GM13977 (cell line): ENCODE measurements at places on chromosomes 3 and 15.

- no peak for DNase-seq
Observed at GRCh38 chr3:33250712-33251111, 26.5 kb upstream of the FBXL2 start.

- no peak for DNase-seq
Observed at GRCh38 chr15:52636459-52636858, 42.7 kb downstream of the ATOSA start.

- DNase-seq = no peak
Observed at GRCh38 chr3:71646971-71647370, 63.4 kb upstream of the FOXP1 start.

- DNase-seq = no peak
Observed at GRCh38 chr3:151200586-151200985, 2.4 kb downstream of the GPR171 start.

DNA sequence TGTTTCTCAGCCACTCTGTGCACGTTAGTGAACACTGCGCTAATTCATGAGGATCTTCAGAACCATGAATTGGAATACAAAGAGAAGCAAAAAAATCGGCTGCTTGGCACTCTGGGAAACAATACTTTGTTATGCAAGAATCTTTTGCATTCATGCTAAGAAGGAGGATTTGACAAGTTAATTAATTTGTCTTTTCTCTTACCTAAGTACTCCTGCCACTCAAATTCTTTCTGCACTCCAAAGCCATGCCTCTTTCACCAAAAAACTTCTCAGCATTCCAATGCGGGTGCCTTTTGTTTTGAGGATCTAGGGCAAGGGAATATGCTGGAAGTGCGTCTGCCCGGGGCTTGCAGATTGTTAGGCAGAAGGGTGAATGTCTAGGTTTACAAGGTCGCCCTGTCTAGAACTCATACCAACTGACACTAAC, 11.3 kb upstream of the KAT2B start:
- DNase-seq = no peak

GRCh38 chr3:105865867-105866350, 2.9 kb downstream of the CBLB start:
- DNase-seq = no peak

- DNase-seq = no peak
Observed at GRCh38 chr3:61646851-61647525, 85.6 kb downstream of the PTPRG start.

DNA sequence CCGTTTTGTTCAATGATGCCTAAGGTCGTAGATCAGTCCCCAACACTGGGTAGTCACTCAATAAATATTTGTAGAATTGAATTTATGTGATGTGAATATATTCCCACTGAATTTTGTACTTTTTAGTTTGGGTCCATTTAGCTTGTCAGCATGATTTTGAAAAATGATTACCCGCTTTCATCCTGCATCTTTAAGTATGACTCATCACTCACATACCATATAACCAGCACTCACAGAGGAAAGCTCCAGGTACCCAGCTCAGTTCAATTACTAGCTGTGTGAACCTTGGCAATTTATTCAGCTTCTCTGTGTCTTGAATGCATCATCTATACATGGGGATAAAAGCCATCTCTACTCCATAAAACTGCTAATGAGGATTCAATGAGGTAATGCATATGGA, 2.2 kb upstream of the MLF1 start:
- DNase-seq = no peak

GRCh38 chr3:64395490-64395889, 170.2 kb upstream of the PRICKLE2 start:
- DNase-seq = no peak

GRCh38 chr3:99332718-99333117, 305.7 kb upstream of the COL8A1 start:
- DNase-seq = no peak

DNA sequence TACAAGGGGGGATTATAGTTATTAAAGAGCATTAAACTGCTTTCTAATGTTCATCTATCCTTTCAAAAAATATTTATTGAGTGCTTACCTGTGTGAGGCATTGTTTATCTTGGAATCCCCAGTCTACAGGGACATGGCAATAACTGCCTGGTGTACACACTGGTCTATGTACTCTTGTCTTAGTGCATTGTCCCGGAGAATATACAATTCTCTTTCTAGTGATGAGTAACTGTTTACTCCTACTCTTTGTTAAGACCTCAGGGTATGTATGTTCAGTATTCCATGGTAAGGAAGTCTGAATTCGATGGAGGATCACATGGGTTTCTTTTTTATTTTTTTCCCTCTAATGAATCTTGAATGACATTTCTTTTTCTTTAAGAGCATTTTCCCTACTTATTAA, 772.4 kb upstream of the NR2F2 start:
- DNase-seq = no peak

GRCh38 chr15:49495993-49496753, 73.1 kb downstream of the FGF7 start:
- DNase-seq = no peak

DNA sequence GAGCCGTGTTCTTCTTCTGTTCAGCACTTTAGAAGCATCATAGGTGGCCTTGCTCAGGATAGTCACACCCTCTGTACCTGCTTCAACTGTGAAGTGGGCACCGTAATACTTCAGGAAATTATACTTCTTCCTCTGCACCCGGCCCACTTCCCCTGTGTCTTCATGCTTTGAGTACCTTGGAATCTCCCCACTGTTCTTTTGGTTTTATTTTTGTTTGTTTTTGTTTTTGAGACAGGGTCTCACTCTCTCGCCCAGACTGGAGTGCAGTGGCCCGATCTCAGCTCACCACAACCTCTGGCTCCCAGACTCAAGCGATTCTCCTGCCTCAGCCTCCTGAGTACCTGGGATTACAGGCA, 1.7 kb downstream of the P2RY14 start:
- DNase-seq = no peak

DNA sequence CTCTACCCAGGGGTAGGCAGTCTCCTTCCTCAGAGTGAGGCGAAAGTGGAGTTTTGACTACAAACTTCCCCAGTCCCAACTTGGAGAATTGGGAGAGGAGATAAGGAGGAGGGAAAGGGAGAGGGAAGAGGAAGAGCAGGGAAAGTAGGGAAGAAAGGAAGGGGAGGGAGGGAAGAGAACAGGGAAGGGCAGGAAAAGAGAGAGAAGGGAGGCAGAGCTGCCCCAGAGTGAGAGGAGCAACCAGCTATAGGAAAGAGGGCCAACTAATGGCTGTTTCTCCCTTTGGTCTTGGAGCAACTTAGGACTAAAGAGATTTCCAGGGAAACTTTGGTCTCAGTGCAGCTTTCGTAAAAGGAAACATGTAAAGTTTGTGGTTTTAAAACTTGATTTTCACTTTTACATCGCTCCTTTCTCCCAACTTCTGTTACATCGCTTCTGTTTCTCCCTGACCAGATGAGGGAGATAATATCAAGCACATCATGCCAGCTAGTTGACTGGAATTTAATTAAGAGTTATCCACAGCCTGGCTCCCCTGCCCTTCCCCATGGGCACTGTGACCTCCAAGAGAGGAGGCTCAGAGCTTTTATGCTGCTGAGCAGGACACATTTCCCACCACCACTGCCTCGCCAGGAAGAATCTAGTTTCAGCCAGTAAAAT, 1.4 kb downstream of the CA12 start:
- DNase-seq = no peak

- DNase-seq = no peak
Observed at GRCh38 chr3:188693435-188693834, 478.3 kb upstream of the TPRG1 start.

GRCh38 chr3:112979244-112979832, 4.4 kb upstream of the CD200R1 start:
- no peak for DNase-seq

GRCh38 chr15:77493324-77493907, 72.7 kb downstream of the HMG20A start:
- DNase-seq = peak; percentile 45

- no peak for DNase-seq
Observed at GRCh38 chr3:178198329-178198728, 337.9 kb upstream of the KCNMB2 start.

- no peak for DNase-seq
Observed at GRCh38 chr15:88016406-88016805, 240.1 kb downstream of the NTRK3 start.

DNA sequence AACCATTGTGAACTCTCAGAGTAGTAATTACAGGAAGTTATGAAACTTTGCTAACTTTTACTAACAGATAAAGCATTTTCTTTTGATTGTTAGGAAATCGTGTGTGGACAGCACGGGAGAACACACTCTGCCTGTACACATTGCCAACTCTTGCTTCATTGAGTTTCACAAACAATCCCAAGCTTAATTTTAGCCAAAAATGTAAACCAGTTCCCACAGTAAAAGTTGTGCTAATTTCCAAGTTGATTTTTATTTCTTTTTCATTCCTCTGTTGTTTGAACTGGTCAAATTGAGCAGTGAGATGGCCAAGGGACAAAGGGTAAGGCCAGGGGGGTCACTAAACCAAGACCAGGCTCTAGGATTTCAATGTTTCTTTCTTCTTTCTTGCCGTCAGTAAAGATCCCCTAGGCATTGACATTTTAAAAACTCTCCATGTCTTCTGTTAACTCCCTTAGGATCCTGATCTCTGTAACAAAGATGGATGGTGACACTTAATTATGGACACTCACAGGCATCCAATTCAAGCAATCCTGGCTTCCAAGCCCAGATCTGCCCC, 414.9 kb downstream of the RBMS3 start:
- no peak for DNase-seq

DNA sequence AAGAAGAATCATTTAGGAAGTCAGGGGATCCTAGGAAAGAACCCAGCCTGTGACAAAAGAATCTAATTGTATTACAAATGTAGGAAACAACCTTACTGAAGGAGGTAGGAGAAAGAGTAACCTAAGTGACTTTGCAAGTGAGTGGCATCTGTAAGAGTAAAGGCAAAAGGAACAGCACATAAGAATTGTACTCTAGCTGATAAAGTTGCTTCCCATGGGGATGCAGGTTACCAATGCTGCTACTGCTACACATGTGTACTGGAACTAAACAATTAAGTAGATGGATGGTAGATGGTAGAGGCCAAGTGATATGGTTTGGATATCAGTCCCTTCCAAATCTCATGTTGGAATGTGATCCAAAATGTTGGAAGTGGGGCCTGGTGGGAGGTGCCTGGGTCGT, 60.8 kb downstream of the OSBPL10 start:
- DNase-seq = no peak

DNA sequence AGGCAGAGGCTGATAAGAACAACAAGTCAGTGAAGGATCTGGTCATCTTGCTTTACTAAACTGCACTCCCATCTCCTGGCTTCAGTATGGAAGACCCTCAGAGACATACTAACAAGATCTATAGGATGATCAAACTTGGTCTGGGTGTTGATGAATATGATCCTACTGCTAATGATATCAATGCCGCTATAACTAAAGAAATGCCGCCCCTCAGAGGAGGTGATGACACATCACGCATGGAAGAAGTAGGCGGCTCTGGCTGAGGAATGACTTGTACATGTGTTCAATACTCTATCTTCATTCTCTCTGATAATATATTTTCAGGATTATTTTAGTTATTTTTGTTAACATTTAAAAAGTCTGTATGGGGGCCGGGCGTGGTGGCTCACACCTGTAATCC, 17.5 kb upstream of the EIF2B5 start:
- DNase-seq = no peak

DNA sequence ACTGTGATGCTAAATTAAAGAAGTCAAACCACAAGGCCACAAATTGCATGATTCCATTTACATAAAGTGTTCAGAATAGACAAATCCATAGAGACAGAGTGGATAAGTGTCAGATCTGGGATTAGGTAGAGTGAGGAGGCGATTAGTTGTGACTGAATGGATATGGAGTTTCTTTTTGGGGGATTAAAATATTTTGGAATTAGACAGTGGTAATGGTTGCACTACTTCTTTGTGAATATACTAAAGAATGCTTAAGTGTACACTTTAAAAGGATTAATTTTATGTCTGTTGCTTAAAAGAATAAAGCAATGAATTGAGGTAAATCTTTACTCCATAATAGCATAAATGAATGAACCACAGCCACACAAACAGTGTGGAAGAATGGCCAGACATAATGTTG, 175.5 kb upstream of the CADM2 start:
- DNase-seq = no peak

- no peak for DNase-seq
Observed at GRCh38 chr15:45904019-45904418, 269.2 kb downstream of the SQOR start.

GRCh38 chr3:96266395-96267190, 547.8 kb upstream of the EPHA6 start:
- no peak for DNase-seq

GRCh38 chr3:132220986-132221385, 96.2 kb upstream of the ACP3 start:
- DNase-seq = no peak

DNA sequence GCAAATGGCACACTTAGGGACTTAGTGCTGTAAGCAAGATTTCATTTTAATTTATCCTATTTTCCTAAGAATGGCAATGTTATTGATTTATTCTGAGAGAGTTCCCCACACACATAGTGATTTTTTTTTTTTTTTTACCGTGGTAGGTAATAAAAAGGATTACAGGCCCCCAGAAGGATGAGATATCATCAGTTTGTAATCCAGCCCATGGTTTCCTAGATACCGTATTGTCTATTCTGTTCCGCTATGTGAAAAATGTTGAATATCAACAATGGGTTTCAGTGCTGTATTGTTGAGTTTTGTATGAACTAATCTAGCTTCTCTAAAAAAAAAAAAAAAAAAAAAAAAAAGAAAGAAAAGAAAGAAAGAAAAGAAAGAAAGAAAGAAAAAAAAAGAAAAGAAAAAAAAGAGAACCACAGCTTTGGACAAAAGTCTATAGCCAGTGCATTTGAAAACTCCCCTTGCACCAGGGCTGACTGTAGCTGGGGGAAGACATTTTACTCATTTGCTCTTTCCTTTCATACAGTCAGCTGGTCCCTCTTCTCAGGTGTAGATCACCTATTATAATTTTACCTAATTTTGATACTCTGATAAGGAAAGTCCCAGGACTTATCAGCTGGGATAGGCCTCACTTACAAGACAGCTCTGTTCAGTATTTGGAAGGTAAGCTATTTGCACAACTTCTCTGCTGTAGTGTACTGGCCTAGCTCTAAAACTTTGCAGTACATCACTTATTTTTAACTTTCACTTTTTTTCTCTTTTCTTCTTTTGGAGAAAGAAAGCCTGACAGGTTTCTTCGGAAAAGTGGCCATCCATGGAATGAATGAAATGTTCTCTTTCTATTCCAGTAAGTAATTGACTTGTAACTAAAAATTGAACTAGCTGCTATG, 101.4 kb upstream of the SOX2 start:
- no peak for DNase-seq

DNA sequence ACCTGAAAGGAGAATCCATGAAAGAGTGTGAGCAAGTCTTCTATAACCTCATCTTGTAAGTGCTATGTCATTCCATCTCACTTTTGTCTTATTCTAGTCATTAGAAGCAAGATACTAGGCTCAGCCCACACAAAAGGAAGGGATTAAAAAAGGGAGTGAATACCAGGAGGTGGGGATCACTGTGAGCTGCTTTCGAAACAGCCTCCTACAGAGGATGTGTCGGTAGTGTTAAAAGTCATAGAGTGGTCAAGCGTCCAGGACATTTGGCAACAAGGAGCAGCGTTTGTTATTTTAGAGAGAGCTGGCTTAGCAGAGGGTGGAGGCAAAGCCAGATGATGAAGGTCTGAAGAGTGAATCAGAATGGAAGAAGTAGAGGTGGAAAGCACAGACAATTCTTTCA, 11.7 kb upstream of the ZNF148 start:
- no peak for DNase-seq

GRCh38 chr3:41163421-41163820, 35.9 kb upstream of the CTNNB1 start:
- DNase-seq = no peak
